Epithelial cell of proximal tubule (primary cell): ENCODE measurements at places on chromosomes 4 and X.

- DNase-seq: no peak
These were observed 27.6 kb downstream of the ELOVL6 start for GRCh38 chr4:110170861-110171260.

DNA sequence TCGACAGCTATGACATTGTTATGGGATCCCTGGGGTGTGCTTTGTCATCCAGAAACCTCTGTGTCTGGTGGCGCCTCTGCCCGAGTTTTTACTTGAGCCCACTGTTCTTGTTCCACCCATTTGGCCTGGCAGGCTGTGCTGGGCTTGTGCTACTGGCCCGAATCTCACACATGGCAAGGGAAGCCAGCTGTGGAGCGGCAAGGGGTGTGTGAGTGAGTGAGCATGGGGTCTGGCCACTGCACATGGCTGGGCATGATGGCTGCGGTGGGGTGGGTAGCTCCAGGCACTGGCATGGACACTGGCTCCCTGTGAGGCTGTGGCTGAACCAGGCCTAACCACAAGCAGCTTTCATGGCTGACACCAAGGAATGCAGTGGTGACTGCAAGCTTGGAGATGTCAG, 89.2 kb downstream of the DACH2 start:
- DNase-seq: no peak

GRCh38 chrX:1582686-1583437, 8.5 kb upstream of the AKAP17A start:
- no peak for DNase-seq

- DNase-seq: no peak
These were observed 322.5 kb downstream of the HS3ST1 start for GRCh38 chr4:11106190-11106589.
